Stimulated activated CD8-positive, alpha-beta memory T cell treated with anti-CD3 and anti-CD28 coated beads, Interleukin-4, amount 100 ng/mL, for 4 hours (primary cell): ENCODE measurements at places on chromosomes 5 and 9.

GRCh38 chr9:107554636-107555035, 65.1 kb upstream of the KLF4 start:
- DNase-seq = no peak

DNA sequence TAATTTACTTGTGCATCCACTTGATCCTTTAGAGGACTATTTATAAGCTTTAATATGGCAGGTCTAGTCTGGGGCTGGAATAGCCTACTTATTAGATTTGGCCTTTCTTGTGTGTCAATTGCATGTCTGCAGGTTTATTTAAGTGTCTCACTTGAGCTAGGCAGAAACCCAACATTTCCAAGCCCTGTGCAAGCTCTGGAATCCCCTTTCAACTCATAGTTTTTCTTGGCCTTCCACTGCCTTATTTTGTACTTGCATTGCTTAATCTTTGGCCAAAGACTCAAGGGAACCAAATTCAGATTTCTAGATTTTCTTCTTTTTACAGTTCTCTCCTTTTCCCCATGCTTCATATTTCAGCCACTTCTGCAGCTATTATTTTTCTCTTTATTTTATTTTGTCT, 102.4 kb upstream of the RFX3 start:
- DNase-seq = no peak

DNA sequence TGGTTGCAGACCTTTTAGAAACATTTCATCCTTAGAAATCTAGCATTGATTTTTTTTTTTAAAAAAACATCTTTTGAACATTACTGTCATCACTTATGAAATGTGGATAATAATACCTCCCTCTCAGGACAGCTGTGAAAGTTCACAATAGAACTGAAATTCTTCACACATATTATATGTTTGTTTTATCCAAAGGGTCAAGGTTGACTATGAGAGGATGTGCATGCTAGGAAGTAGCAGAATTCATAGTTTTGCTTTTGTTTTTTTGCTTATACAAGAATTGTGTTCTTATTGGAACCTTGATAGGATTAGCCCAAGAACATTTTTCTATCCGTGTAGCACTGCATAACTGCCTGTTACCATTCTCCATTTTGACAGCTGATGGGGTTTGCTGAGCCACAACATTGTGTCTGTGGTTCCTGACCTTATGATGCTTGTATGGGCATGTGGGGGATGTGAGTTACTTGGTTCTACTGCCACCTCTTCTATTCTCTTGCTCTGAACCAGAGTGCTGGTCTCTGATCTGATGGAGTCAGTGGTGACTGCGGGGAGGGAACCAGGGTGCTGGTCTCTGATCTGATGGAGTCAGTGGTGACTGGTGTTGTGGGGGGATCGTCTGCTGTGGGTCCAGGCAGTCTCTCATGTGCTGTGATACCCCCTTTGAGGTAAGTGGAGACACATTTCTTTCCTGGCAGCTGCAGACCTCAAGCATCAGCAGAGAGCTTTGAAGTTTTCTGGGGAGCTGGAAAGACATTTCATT, 27.1 kb upstream of the ACTBL2 start:
- DNase-seq = no peak

- no peak for DNase-seq
These were observed 110.9 kb downstream of the LIFR start for GRCh38 chr5:38445374-38446028.

GRCh38 chr5:155024015-155024414, 10.5 kb downstream of the KIF4B start:
- no peak for DNase-seq

DNA sequence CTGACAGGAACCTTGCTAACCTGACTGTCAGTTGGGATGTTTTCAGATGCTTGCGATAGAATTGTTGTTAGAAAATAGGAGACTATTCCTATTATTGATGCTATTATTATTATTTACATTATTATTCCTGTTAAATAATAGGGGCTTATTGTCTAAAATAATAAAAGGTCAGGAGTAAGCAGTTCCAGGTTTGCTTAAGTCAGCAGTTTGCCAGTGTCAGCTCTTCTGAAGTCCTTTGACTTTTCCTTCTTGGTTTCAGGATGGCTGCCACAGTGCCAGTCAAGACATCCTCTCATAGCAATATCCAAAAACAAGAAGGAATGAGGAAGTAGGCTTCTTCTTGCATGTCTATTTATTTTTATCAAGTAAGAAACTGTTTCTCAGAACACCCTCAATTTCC, 141.7 kb upstream of the MARCHF11 start:
- no peak for DNase-seq

DNA sequence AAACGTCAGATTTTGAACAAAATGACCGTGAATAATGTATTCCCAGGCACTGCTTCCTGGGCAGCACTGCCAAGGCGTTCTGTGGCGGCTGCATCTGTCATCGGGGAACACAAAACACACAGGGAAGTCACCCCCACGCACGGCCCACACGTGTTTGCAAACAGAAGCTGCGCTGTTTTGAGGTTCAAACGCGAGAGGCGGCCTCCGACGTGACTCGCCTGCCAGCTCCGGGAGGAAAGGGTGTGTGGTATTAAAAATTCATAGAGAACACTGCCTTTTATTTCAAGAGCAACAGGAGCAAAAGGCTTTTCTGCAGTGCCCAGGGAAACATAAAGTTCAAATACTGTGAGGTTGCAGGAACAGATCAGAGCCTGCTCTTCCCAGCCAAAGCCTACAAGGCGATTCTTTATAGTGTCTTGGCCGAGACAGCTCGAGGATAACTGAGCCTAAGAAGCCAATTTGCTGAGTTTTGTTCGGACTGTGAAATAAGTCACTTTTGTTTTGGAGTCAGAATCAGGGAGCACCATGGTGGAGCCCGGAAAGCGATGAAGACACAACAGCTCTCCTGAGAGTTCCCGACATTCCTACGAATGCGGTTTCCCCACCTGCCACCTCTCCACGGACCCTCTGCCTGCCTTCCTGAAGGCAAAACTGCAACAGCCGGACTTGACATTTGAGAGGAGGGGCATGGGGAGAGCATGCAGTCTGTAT, 115.3 kb upstream of the IRX2 start:
- DNase-seq = no peak

DNA sequence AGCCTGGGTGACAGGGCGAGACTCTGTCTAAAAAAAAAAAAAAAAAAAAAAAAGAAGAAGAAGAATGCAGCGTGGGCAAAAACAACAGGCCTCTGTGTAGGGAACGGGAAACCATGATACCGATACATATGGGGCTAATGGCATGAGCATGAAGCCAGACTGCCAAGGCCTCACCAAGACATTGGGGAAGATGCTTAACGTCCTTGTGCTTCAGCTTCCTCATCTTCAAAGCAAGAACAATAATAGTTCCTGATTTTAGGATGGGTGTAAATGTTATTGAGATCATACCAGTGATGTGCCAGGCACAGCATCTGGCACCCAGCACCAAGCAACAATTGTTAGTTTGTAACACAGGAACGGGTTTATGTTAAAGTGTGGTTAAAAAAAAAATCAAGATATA, 51.4 kb downstream of the NEURL1B start:
- DNase-seq = no peak

GRCh38 chr5:160675988-160676387, 176.0 kb downstream of the ATP10B start:
- no peak for DNase-seq

- no peak for DNase-seq
These were observed 2.9 kb upstream of the DPM2 start for GRCh38 chr9:127940593-127940992.

DNA sequence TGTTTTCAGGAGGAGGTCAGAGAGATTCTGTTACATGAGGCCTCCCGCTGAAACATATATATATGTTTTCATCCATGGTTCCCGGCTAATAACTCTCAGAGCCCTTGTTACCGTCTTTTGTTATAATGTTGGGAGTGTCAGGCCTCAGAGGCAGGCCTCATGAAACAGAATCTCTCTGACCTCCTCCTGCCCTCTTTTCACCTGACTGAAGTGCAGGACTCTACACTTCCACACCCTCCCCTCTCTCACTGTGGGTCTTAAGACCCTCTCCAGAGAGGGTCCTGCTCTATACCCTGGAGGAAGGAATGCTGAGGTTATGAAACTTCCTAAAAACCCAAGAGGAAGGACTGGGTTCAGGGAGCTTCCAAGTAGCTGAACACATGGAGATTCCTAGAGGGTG, 28.5 kb upstream of the PTGER4 start:
- no peak for DNase-seq

DNA sequence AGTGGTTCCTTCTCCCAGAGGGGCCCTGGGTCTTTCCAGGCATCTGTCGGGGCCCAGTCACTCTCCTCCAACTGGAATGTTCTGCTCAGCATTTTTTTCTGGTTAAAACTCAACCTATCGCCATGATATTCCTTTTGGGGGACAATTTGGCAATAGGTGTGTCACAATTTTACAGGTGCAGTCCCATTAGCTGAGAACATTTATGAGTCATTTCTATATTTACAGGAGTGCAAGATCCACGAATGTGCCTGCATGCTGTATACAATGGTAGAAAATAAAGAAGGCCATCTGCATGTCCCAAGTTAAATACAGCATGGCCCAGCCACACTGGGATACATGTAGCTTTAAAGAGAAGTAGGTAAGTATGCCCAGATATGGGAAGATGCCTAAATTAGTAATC, 28.8 kb upstream of the SEMA4D start:
- DNase-seq = no peak

- no peak for DNase-seq
These were observed 19.5 kb downstream of the TTC33 start for GRCh38 chr5:40736103-40736875.

- no peak for DNase-seq
These were observed 6.2 kb upstream of the F2R start for GRCh38 chr5:76709762-76710161.

- no peak for DNase-seq
These were observed 264.8 kb downstream of the CETN3 start for GRCh38 chr5:90144625-90145327.

DNA sequence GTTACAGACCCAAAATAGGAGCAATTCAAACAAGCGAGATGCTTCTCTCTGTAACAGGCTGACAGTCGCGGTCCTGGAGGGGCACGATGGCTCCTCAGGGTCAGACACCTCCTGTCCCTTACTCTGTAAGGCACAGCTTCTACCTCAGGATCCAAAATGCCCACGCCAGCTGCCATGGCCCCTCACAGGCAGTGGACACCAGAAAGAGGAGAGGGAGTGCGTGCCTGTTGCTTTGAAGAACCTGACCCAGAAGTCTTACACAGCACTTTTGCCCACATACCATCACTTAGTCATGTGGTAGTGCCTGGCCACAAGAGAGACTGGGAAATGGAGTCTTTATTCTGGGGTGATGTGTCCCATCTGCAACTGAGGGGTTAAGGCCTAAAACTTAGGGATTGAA, 11.6 kb upstream of the ABL1 start:
- no peak for DNase-seq

- DNase-seq = no peak
These were observed 22.5 kb downstream of the ZNF462 start for GRCh38 chr9:106885451-106885850.

GRCh38 chr9:107737987-107738743, 248.6 kb upstream of the KLF4 start:
- DNase-seq = no peak

DNA sequence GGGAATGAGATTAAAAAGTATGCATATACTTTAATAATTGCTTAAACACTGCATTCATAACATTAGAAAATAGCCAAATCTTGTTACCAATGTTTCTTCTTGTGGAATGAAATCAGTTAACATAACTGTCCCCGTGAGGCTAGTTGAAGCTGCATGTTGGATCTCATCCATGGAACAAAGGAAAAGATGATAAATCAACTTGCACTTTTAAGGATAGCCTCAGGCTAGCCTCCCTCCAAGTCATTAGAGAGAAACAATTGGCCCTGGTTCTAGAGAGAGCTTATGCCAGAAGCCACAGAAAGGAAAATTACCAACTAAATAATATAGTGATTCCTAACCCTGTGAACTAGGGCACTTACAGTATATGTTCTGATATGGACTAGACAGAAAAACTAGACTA, 66.9 kb downstream of the GRIN3A start:
- no peak for DNase-seq

DNA sequence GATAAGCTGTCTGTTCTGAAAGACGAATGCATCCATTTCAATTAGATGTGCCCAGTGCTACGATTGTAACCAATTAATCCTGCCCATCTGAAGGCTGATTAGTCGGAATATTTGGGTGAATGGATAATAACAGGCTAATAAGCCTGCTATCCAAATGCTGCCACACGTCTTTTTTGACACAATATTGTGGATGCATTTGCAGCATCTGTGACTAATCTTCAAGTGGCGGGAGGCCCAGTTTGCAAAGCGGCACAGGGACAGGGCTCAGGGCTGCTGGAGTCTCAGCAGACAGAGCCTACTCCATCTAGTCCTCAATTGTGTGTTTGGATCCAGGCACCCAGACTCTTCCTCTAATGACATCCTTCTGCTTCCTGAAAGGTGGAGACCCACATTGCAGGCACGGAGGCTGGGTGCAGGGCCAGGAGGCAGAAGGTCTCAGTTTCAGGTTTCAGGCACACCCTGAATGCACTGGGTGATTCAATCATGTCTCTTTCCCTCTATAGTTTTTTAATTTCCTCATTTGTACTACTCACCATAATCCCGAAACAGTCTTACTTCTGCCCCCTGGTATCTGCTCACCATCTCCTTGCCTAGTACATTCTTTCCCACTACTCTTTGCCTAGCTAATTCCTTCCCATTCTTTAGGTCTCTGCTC, 169.6 kb downstream of the ASTN2 start:
- no peak for DNase-seq

GRCh38 chr5:134920848-134921575, 16.1 kb downstream of the PCBD2 start:
- no peak for DNase-seq

DNA sequence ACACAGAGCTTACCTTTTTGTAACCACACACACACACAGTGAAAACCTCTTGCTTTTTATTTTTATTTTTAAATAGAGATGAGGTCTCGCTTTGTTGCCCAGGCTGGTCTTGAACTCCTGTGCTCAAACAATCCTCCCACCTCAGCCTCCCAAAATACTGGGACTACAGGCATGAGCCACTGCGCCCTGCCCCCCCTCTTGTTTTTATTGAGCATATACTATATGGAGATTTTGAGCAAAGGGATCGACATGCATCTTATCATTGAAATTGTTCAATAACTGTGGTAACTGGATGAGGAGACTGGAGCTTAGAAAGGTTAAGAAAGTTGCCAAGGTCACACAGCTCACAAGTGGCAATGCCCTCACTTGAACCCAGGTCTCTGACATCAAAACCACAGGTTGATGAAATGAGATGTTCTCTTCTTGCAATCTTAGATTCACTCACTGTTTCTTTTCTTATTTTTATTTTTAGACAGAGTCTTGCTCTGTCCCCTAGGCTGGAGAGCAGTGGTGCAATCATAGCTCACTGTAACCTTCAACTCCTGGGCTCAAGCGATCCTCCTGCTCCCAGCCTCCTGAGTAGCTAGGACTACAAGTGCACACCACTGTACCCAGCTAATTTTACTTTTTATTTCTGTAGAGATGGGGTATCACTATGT, 26.8 kb upstream of the STXBP1 start:
- no peak for DNase-seq

GRCh38 chr9:110027671-110028081, 180.3 kb downstream of the C9orf152 start:
- DNase-seq = no peak

- no peak for DNase-seq
These were observed 102.9 kb downstream of the BOD1 start for GRCh38 chr5:173513521-173513991.

- no peak for DNase-seq
These were observed 170.8 kb downstream of the MACROH2A1 start for GRCh38 chr5:135228222-135228621.

- no peak for DNase-seq
These were observed 3.7 kb downstream of the HCN1 start for GRCh38 chr5:45692481-45692880.
